ENCODE measurements at places on chromosomes 13 and 19. TPM values are rescaled to one million over a fixed set of nuclear protein-coding genes. Genes with fewer than 3 reads are reported as not detected.

GRCh38 chr13:113041293-113041690 lies 64.3 kb upstream of the F7 start:
- DNase-seq = no peak

DNA sequence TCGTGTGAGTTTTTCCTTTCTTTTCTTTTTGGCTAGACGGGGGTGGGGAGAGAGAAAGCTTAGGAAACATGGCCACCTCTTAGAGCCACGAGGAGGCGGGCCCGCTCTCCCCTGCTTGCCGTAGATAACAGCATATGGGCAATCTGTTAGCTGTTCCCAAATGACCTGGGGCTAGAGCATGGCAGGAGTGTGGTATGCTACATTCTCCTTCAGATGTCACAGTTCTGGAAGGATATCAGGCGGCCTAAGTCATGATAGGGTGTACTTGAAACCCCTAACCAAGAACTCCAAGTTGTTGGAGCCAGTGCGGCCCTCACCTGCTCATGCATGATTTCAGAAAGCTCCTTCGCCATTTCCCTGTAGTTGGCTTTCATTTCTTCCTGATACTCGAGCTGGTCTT lies 44.3 kb upstream of the SLC15A1 start:
- no peak for DNase-seq

DNA sequence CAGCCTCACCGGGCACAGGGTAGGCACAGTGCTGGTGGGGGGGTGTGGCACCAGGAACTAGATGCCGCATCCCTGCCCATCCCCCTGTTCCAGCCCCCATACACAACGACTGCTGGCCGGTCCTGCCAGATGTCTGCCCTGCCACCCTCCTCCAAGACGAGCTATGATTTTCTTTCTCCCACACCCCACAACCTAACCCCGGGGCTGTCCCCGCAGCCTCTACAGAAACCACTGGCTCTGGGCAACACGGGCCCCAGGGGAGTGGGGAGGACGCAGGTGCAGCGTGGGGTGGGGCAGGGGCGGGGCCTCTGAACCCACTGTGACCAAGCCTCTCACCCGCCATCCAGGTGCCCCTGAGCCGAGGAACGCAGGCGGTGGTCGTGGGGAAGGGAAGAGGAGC lies 15.5 kb downstream of the PGLS start:
- no peak for DNase-seq

GRCh38 chr19:19460258-19460731 lies 54.8 kb downstream of the GATAD2A start:
- DNase-seq = no peak

GRCh38 chr19:46759817-46760333 lies 13.6 kb upstream of the STRN4 start:
- DNase-seq = no peak

GRCh38 chr19:46492841-46493235 lies 2.8 kb downstream of the PNMA8B start:
- peak; percentile 38 for DNase-seq

DNA sequence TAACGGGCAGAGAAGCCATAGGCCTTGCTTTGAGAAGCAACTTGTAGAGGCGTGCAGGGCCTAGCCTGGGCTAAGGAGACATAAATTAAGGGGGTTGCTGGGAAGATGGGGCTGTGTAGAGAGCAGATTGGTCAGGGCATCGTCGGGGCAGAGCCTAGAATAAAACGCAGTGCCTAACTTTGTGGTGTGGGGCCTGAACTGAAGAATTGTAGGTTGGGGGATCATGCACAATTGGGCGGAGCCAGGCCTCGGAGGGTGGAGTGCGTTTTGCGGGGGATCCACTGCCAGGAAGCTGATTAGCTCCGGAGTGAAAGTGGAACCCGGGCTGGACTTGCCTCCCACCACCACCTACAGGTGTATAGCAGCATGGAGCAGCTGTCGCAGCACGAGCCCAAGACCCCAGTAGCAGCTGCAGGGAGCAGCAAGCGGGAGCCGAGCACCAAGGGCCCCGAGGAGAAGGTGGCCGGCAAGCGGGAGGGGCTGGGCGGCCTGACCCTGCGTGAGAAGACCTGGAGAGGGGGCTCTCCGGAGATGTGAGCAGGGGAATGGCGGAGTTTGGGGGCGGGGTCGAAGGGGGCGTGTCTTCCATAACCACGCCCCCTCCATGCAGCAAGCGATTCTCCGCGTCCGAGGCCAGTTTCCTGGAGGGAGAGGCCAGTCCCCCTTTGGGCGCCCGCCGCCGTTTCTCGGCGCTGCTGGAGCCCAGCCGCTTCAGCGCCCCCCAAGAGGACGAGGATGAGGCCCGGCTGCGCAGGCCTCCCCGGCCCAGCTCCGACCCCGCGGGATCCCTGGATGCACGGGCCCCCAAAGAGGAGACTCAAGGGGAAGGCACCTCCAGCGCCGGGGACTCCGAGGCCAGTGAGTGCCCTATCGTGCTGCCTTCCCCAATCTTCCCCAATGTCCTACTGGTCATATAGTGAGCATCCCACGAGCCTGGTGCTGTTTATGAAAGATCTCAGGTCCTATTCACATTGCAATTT lies 13.8 kb downstream of the DNASE2 start:
- DNase-seq = peak; percentile 68

DNA sequence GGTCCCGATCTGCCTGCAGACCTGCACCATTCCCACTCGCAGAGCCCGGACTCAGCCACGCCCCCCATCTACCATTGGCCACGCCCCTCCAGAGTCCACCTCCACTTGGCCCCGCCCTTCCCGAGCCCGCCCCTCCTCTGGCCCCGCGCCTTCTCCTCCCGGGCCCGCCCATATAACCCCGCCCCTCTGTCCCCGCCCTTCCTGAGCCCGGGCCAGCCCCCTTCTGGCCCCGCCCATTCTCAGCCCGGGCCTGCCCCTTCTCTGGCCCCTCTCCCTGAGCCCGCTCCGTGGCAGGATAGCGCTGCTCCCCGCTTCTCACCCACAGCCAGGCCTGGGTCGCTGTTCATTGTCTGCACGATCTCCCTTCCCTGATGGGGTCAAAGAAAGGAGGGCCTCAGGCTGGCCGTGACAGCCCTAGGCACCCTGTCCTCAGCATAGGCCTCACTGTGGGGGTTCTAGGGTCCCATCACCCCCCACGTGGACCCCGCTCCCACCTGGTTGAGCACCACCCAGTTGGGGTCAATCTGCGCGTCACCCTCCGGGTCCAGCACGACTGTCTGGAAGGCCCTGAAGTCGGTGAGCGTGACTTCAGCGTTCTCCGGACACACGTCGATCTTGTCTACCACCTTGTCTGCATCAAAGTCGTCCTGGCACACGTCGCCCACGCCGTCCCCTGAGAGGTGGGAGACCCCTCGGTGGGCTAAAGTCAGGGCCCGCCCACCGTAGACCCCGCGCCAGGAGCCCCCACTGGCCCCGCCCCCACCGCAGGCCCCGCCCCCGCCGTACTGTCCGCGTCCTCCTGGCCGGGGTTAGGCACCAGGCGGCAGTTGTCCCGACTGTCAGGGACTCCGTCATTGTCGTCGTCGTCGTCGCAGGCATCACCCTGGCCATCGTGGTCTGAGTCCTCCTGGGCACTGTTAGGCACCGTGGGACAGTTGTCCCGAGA lies 5.7 kb downstream of the COMP start:
- DNase-seq = peak; percentile 44

GRCh38 chr13:90999401-90999800 lies 348.1 kb upstream of the MIR17HG start:
- DNase-seq = no peak

GRCh38 chr19:16257509-16258002 lies 59.8 kb downstream of the AP1M1 start:
- DNase-seq = no peak

GRCh38 chr19:9863759-9864158 lies 28.6 kb downstream of the PIN1 start:
- DNase-seq = no peak

GRCh38 chr19:41883821-41884733 lies 1.1 kb downstream of the ARHGEF1 start:
- peak; percentile 97 for DNase-seq

GRCh38 chr13:98835156-98835555 lies 82.7 kb upstream of the SLC15A1 start:
- no peak for DNase-seq

- no peak for DNase-seq
Measured at GRCh38 chr13:45744979-45745378, 42.9 kb downstream of the CBY2 start.

- no peak for DNase-seq
Measured at GRCh38 chr13:98500963-98501421, 75.9 kb downstream of the STK24 start.

DNA sequence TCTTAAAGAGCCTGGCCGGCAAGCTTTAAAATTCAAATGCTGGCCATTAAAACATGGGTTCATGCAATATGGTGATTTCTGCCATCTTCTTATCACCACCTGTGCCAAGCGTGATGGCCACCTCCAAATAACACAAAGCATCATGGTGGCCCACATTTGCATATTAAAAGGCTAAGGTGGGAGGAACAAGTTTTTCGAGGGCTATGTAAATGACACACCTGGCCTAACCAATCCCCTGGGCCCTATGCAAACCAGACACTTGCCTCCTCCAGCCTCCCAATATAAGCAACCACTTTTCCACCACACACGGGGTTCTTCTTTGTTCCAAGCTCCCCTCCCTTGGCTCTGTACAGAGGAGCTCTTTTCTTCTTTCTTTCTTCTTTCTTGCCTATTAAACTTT lies 14.4 kb downstream of the LILRB4 start:
- DNase-seq = no peak

- peak; percentile 72 for DNase-seq
Measured at GRCh38 chr13:30690282-30691188, 44.8 kb upstream of the ALOX5AP start.

GRCh38 chr13:51832471-51833152 lies 12.4 kb downstream of the TMEM272 start:
- peak; percentile 43 for DNase-seq

- DNase-seq = no peak
Measured at GRCh38 chr13:60765700-60766411, 368.8 kb downstream of the TDRD3 start.

GRCh38 chr19:41796901-41797300 lies 514 bp downstream of the CEACAM3 start:
- no peak for DNase-seq

- DNase-seq = no peak
Measured at GRCh38 chr13:78662467-78662866, 3.5 kb upstream of the OBI1 start.

GRCh38 chr13:52851137-52851962 lies 2.9 kb upstream of the PCDH8 start:
- peak; percentile 11 for DNase-seq

DNA sequence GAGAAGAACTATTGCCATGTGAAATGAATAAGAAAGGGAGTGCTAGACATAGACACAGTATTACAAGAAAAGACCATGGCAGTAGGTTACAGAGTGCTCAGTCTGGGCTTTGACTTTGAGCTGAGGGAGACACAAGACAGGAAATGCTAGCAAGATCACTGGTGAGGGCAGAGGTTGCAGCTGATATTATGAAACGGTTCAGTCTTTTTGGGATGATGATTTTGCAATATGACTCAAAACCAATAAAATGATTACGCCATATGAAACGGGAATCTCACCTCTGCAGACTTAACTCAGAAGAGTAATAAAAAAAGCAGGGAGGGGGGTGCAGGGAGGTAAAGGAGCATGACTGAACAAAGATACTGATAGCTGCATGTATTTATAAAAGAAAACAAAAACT lies 123.1 kb downstream of the RBM26 start:
- DNase-seq = no peak

DNA sequence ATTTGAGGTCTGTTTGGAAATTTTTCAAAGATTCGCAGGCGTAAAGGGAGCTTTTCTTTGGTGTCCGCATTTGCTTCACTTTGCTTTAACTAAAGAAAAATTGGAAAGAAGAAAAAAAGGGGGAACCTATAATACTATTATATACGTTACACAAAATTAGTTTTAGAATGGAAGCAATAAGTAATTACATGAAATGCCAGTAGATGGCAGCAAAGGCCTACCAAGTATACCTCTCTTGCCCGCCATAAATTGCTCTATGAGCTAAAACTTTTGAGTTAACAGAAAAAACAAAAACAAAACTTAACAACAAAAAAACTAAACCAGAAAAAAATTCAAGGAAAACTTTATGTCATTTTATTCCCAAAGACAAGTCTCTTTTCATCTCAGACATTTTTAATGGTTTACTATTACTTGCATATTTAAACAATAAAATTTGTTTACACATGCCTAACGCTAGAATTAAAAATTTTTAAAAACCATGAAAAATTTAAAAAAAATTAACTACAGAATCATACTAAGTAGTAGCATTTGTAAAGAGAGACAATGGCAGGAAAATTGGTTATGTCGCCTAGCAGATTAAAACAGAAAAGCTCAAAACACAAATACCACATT lies 271.4 kb downstream of the NALCN start:
- DNase-seq = no peak

- no peak for DNase-seq
Measured at GRCh38 chr19:1094655-1094977, 559 bp downstream of the POLR2E start.

- DNase-seq = no peak
Measured at GRCh38 chr13:19822673-19823072, 39.9 kb upstream of the PSPC1 start.

DNA sequence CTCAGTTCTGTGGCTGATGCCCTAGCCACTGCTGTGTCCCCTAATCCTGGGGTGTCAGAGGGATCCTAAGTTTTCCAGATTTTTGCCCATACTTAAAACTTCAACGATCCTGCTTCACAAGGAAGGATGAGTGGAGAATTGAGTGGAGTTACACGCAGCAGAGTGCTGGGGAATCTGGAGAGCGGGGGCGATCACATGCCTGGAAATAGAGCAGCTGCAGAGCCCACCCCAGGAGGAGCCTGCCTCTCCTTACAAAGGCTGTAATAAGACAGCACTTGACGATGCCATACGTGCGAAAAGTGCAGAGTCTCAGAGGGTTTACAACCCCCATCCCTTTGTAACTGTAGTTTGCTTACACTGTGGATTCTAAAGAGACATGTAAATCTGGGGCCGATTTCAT lies 40.6 kb downstream of the SUGP2 start:
- no peak for DNase-seq

- DNase-seq = no peak
Measured at GRCh38 chr13:52141299-52141698, 12.4 kb upstream of the NEK5 start.

DNA sequence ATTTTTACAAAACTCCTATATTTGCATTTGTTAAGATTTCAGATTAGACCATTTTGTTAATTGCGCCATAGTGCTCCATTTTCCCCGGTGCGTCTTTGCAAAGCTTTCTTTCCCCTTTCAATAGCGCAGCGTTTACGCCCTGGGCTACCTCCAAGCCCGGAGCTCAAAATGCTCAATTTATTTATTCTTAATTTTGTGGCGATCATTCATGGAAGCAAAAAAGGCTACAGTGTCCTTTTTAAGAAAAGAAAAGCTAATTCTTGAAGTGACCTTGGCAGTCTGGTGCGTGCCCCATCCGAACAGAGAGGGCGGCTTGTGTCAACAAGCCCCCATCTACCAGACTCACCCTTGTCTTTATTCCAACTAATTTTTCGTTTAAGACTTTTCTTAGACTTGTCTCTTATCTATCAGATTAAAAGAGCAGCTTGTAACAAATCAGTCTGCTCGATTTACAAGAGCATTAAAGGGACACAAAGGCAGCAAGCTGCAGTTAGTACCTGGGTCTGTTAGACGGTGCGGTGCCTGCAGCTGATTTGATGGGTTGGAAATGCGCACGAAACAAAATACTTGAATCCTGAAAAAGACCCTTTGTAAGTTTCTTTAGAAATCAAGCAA lies 30.1 kb downstream of the GSX1 start:
- no peak for DNase-seq

Gene RINL
- 4.9 TPM for total RNA-seq

Gene CYP2A7
- not detected for total RNA-seq

Gene GNA15
- total RNA-seq = 10.9 TPM

Gene PSPN
- 1.4 TPM for total RNA-seq

Gene OR7C1
- total RNA-seq = 1.5 TPM

Gene PLK5
- total RNA-seq = not detected

Gene ADPRHL1
- 4.7 TPM for total RNA-seq

Gene PRODH2
- not detected for total RNA-seq

Gene RUBCNL
- total RNA-seq = 4.3 TPM

Gene RPL18A
- 1,042 TPM for total RNA-seq

Gene CYP2F1
- not detected for total RNA-seq
